ENCODE measurements at places on chromosomes 1 and 21.

- DNase-seq, result no peak
These were observed 208.1 kb downstream of the USH2A start for GRCh38 chr1:216215169-216215568.

- DNase-seq, result no peak
These were observed 13.6 kb downstream of the LRRC42 start for GRCh38 chr1:53959664-53960250.

- DNase-seq, result no peak
These were observed 112.5 kb downstream of the DNM3 start for GRCh38 chr1:171953835-171954234.

- no peak for DNase-seq
These were observed 85.8 kb upstream of the IPO9 start for GRCh38 chr1:201742955-201743805.

DNA sequence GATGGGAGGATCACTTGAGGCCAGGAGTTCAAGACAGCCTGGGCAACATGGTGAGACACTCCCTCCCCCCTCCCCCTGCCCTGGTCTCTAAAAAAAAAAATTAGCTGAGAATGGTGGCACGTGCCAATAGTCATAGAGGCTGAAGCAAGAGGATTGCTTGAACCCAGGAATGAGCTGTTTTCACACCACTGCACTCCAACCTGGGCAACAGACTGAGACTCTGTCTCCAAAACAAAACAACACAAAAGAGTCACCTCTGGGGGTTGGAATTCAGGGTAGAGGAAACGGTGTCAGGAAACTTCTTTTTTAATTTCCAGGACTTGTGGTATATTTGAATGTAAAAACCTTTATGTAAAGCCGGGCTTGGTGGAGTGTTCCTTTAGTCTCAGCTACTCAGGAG lies 43.2 kb downstream of the RHOU start:
- DNase-seq, result no peak
